Hippocampal formation (tissue), 2 donors: ENCODE measurements at places on chromosomes 5 and 9.

DNA sequence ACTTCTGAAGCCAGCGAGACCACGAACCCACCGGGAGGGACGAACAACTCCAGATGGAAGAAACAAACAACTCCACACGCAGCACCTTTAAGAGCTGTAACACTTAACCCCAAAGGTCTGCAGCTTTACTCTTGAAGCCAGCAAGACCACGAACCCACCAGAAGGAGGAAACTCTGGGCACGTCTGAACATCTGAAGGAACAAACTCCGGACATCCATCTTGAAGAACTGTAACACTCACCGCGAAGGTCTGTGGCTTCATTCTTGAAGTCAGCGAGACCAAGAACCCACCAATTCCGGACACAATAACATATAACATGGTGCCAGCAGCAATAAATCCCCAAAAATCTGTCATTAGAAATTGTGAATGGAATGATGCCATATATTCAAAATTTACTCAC is 180.9 kb downstream of the TLE1 start:
- no peak for DNase-seq

- no peak for DNase-seq
Observed at GRCh38 chr5:1464096-1464446, 18.8 kb upstream of the SLC6A3 start.

GRCh38 chr5:145976431-145977155 is 40.2 kb downstream of the SH3RF2 start:
- DNase-seq, result no peak

DNA sequence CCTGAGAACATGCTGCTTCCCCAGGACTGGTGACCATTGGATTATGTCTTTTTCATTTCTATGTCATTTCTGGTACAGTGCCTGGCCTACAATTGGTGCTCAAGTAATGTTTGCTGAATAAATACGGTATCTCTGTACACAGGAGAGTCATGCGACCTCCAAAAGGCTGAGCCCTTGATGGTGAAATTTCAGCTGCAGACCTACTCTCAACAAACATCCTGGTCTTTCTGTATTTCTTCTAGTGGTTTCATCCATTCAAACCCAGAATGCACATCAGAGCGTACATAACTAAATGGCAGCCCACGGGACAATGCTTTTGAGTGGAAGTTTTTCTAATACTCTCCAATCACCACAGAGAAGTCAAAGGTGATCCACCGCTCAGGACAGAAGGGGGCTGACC is 62.6 kb upstream of the RPS23 start:
- DNase-seq, result no peak

DNA sequence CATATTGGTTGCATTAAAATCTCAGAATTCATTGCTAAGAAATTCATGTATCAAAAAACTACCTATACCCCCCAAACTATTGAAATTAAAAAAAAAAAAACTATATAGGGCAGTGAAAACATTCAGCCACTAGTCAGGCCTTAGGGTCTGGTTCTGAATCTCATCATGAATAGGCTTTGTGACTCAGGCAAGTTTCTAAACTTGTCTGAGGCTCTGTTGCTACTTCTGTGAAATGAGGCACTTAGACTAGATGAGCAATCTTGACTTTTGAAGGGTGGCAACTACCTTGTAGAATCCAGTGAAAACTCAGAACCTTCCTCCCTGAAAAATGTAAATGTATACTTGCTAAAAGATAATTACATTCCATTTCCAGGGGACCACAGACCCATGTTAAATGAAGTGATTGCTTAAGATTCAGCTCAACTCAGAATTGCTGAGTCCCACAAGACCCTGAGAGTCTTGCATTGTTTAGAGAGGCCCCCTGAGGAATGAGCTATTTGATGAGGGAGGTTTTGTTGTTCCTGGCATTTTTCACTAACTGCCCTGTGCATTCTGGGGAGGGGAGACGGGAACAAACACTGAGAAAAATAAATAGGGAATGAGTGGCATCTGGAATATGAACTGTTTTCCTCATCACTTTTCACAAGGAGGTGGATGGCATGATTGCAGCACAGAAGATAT is 29.5 kb downstream of the RAI14 start:
- no peak for DNase-seq

DNA sequence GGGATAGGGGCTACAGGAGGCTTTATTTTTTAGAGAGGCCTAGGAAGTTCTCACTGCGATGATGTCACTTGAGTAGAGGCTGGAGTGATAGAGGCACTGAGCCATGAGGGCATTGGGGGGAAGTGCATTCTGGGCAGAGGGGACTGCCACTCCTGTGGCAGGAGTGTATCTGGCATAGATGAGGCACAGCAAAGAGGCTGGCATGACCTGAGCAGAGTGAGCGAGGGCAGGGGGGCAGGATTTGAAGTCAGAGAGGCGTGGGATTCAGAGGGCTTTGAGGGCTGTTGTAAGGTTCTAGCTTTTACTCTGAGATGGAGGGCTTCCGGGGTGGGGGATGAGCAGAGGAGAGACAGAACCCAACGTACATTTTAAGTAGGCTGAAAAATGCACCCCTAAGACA is 91.9 kb upstream of the SH3PXD2B start:
- DNase-seq, result no peak

DNA sequence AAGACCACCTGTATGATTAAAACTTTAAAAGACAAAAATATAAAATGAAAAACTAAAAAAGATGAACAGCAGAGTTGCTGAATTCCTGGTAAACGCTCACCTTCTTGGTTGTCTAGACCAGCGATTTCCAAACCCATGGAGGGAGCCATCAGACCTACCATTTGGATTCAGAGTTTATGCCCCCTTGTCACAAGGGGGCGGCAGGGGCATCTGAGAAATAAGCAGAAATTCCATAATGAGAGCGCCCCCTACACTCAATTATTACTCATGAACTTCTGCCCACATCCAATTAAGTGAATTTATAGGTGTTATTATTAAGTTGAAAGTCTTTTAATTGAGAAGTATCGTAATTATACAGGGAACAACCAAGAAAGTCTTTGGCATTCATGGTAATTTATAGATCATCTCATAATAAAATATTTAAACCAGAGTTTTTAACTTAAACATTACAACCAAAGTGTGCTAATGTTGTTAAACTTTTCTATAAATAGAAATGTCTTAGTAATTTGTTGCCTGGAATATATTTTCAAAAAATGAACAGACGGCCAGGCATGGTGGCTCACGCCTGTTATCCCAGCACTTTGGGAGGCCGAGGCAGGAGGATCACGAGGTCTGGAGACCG is 35.2 kb upstream of the SPATA31C2 start:
- DNase-seq, result no peak

DNA sequence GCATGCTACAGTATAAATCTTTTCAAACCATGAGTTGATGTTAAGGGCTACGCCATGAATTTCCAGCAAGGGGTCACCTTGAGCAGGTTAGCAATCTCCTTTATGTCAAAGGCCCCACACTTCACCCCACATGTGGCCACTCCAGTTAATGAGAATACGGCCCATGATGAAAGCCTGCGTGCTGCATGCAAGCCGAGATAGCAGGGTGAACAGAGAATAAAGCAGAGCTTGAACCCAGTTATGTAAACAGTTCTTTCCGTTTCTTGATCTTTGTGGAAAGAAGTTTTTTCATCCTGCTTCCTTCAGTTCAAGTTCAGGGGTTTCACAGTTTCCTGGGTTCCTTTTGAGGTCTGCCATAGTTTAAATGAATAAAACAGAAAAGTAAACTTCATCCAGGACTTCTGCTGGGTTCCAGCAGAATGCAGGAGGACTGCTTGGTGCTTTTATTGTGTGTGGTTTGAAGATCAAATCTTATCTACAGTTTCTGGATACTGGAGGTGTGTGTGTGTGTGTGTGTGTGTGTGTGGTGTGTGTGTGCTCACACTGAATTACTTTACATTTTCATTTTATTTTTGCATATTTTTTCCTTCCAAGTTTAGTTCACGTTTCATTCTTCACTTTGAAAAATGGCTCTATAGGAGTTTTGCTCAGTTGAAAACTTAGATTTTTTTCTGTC is 87.1 kb downstream of the HMHB1 start:
- no peak for DNase-seq

- no peak for DNase-seq
Observed at GRCh38 chr5:149632311-149633251, 51.3 kb downstream of the ARHGEF37 start.

DNA sequence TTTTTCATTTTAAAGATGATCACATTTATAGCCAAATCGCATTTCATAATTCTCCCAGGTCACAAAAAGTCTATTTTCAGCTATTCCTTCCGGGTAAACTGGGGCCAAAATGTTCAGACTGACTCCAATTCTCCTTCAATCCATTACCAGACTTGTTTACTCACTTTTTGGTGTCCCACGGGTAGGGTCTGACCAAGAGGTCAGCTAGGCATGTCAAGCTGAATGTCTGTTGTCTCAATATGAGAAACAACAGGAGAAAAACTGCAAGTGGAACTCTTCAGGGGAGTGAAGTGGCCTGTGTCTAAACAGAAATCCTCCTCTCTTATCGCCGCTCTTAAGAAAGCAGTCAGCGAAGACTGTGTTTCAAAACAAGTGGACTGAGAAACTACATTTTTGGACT is 171.3 kb downstream of the APBA1 start:
- DNase-seq, result no peak

DNA sequence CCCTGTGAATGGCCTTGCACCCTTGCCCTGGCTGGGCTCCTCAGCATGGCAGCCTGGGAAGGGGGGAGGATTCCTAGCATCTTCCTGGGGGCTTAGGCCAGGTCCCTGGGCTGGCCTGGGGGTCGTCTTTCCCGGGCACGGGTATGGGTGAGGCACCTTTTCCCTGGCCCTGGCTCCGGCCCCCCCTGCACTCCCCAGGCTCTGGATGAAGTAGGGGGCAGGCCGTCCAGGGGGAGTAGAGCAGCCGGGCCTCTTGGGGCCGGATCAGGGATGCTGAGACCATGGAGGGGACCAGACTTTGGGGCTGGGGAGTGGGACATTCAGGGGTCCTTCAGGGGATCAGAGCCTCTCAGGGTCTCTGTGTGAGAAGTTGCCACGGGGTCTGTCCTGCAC is 6.6 kb downstream of the RXRA start:
- DNase-seq, result no peak

DNA sequence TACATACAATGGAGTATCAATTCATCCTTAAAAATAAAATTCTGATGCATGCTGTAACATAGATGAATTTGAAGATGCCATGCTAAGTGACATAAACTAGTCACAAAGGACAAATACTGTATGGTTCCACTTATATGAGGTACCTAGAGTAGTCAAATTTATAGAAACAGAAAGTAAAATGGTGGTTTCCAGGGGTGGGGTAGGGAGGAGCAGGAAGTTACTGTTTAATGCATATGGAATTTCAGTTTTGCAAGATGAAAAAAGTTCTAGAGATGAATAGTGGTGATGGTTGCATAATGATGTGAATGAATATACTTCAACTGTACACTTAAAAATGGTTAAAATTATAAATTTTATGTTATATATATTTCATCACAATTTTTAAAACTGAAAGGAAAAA is 57.3 kb upstream of the FNIP1 start:
- no peak for DNase-seq

DNA sequence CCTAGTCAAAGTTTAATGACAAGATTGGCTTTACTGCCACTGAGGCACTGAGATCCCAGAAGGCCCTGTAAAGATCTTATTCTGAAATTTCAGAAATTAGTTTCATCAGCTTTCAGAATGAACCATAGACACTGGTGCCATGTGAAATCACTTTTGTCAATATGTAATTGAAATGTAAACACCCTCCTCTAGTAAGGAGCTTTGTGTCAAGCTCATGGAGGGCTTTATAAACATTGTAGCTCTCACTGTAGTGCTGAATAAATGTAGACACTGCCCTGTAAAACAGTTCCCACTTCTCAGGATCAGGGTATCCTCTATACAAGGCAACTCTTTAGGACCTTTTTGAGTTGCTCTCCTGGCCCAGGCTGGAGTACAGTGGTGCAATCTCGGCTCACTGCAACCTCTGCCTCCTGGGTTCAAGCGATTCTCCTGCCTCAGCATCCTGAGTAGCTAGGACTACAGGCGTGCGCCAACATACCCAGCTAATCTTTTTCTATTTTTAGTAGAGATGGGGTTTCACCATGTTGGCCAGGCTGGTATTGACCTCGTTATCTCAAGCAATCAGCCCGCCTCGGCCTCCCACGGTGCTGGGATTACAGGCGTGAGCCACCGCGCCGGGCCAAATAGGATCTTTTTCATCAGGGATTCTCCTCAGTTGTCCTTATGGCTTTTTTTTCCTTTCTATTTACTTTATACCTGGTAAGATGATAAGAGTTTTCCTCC is 1823.9 kb upstream of the CDH9 start:
- DNase-seq, result no peak

- no peak for DNase-seq
Observed at GRCh38 chr5:130870691-130871090, 294.4 kb downstream of the HINT1 start.

DNA sequence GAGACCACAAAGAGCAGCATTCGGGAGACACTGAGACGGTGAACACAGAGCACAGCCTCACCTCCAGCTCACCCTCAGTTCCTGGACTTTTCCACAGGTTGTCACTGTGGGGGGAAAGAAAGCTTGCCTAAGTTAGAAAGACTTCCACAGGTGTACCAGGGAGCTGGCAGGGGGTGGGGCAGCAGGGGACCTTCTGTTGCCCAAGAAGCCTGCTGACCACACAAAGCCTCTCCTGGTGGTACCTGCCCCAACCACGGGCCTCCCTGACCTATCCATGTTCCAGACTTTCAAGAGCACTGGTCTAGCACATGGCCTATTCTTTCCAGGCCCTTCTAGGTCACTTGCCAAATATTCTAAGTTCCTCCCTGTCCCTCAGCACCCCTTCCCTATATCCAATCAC is 550.8 kb downstream of the BNC2 start:
- no peak for DNase-seq

GRCh38 chr5:138091685-138092084 is 7.9 kb downstream of the WNT8A start:
- no peak for DNase-seq

- no peak for DNase-seq
Observed at GRCh38 chr5:77329664-77330430, 119.4 kb downstream of the PDE8B start.

- DNase-seq, result no peak
Observed at GRCh38 chr5:14807471-14807870, 64.1 kb downstream of the ANKH start.

DNA sequence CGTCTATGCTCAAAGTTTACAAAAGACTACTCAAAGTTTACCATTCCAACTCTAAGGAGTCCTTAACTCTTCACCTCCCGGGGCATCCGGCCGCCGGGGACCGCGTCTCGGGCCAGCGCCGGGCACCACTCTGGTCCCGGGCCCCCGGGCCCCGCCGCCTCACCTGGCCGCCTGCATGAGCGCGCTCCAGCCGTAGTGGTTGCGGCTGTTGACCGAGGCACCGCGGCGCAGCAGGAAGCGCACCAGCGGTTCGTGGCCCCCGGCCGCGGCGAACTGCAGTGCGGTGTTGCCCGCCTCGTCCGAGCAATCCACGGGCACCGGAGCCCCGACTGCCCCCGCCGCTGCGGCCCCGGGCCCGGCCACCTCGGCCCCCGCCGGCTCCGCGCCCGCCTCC is 388 bp downstream of the ANKS6 start:
- no peak for DNase-seq
